ENCODE measurements at places on chromosomes 7 and 10.

DNA sequence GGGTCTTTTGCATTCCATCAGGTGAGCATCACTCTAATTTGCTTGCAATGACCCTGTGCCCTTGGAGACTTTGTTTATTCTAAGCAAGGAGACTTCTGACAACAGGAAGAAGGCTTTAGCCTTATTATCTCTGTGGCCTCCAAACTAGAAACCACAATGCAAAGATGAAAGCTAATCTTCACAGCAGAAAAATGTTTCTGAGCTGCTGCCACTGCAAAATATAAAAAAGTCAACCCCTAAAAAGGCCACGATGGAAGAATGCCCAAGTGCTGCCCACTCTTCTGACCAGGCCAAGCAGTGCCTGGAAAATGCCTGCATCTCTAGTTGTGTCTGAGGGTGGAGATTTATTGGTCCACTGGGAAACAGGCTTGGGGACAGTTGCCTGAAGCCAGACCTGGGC is 299.9 kb downstream of the C7orf25 start:
- DNase-seq, result no peak

GRCh38 chr7:157668884-157669767 is 332.3 kb downstream of the DNAJB6 start:
- no peak for DNase-seq

DNA sequence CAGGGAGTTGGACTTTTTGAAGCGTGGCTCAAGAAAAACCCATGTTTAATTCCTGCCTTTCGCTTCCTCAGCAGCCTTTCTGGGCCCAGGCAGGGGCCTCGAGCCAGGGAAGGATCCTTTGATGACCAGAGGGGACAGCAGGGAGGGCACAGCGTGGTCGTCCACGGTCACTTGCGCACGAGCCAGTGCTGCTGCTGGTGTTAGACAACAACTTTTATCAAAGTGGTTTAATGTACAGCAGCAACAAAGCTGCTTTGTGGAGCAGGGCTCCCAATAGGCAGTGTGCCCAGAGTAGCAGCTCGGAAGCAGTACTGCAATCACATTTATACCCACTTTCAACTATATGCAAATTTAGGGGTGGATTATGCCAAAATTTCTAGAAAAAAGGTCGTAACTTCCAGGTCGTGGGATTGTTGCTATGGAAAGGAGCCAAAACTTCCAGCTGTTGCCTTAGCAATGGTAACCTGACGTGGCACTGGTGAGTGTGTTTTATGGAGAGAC is 6.1 kb downstream of the GIMAP1 start:
- DNase-seq, result no peak

DNA sequence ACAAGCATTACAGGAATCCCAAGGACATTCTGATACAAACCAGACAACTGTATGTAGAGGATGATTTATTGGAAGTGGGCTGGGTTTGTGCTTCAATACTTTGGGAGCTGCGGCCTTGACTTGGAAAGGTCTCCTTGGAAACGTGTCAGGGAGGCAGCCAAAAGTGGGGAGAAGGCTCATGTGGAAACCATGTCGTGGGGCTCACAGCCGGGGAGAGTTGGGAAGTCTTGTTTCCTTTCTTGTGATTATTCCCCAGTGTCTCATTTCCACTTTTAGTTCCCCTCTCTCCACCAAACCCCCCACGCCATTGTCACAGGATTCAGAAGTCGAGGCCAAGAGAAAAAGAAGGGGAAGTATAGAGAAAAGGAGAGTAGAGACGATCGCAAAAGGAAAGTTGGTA is 53.9 kb upstream of the SFMBT2 start:
- DNase-seq, result no peak

DNA sequence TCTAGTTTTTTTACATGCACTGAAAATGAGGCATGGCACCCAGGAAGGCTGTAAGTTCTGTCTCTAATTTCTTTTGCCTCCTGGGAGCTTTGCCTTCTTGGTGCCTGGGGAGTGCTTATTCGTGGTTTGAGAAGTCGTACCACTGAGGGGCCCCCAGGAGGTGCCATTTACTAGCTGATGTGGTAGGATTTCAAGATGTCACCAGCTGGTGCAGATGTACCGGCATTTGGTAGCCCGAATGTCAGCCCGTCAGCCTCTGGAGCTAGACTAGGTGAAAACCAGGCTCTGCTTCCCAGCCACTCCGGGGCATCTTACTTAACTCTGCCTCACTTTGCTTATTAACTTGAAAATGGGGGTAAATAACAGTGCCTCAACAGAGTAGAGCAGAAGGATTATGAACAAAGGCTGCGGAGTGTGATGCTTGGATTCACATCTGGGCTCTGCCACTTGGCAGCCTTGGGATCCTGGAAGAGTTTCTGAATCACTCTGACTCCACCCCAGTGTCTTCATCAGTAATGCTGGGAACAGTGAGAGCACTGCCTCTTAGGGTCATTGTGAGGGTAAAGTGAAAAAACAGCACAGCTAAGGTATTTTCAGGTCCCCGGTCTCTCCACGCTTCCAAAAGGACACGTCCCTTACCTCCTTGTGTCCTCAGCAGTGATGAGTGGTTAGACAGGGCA is 31.4 kb upstream of the BTBD16 start:
- no peak for DNase-seq
